ENCODE measurements at places on chromosomes 16 and 17. TPM values are rescaled to one million over a fixed set of nuclear protein-coding genes. Genes with fewer than 3 reads are reported as not detected.
A peak's percentile ranks its signal among the peaks of the same experiment; 100 is the strongest.

Gene CLEC3A
- total RNA-seq: not detected

DNA sequence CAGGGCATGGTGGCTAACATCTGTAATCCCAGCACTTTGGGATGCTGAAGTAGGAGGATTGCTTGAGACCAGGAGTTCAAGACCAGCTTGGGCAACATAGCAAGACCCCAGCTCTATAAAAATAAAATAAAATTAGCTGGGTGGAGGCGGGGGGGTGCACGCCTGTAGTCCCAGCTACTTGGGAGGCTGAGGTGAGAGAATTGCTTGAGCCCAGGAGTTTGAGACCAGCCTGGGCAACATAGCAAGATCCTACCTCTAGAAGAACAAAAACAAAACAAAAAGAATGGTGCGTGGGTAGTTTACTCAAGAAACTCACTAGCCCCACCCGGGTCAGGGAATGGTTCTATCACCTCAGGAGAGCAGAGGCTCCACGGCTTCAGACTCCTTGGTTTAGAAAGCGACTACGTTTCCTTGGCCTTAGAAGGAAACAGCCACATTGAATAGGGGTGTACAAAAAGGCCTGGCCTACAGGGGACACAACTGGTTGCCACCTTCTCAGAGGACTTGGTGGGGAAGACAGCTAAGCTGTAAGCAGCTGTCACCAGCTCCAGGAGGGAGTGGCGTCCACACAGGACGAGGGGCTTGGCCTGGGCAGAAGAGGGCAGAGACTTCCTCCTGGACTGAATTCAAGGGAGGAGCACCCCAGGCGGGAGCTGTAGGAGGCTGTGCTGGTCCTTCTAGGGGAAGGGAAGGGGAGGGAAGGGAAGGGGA lies 716 bp downstream of the TK1 start:
- peaks cover 49% of the 10 kb centered on the region for H3K4me1 ChIP-seq
- H3K4me3 ChIP-seq: peak overlapping the region; percentile 80
- H3K27ac ChIP-seq: peak overlapping the region; percentile 70
- no peaks in the 10 kb centered on the region for H3K27me3 ChIP-seq
- peaks cover 34% of the 10 kb centered on the region for H3K36me3 ChIP-seq

DNA sequence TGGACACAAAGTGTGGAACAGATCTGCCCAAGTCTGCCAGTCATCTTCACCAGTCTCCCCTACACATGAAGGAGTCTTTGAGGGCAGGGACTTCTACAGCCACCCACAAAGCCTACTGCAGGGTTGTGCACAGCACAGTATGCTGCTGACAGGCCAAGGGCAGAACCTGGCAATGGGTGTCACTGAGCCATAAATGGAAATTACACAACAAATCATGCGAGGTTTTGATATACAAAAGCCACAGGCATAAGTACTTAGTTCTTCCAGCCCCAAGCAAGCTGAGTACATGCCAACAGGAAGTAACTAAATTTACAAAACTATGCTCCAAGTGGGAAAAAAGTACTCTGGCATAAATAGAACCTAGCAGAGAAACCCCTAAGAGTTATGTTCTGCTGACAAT lies 7.8 kb upstream of the PSMC3IP start:
- H3K27me3 ChIP-seq: no peaks in the 10 kb centered on the region
- no peak overlapping the region for H3K27ac ChIP-seq
- H3K36me3 ChIP-seq: peaks cover 61% of the 10 kb centered on the region
- H3K4me3 ChIP-seq: no peak overlapping the region

- no peaks in the 10 kb centered on the region for H3K36me3 ChIP-seq
- peaks cover 39% of the 10 kb centered on the region for H3K4me1 ChIP-seq
- peak overlapping the region; percentile 69 for H3K4me3 ChIP-seq
- no peaks in the 10 kb centered on the region for H3K27me3 ChIP-seq
- DNase-seq: peak; percentile 60
These were observed 923 bp downstream of the ANKRD13B start for GRCh38 chr17:29593591-29594518.

Gene KRT9
- not detected for total RNA-seq

DNA sequence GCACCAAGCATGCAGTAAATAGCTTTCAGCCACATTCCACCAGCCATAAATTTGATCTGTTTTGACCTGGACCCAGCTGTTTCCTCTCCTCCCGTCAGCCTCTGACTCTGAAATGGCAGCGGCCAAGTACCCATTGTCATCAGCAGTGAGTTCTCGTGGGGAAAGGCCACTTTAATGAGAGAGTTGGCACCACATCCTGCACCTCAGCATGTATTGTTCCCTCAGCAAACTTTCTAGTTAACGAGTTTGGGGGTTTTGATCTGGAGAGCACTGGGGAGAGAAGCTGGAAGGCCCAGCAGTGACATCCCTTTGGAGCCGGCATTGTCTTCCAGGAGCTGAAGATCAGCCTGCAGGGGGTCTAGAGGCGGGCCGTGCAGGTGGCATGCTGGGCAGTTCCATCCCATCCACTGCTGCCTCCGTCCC lies 84.9 kb downstream of the RPA1 start:
- DNase-seq: no peak
- H3K27me3 ChIP-seq: peaks cover 11% of the 10 kb centered on the region
- H3K4me3 ChIP-seq: no peak overlapping the region
- H3K36me3 ChIP-seq: no peaks in the 10 kb centered on the region
- no peaks in the 10 kb centered on the region for H3K4me1 ChIP-seq
- no peak overlapping the region for H3K27ac ChIP-seq

Gene KRT20
- not detected for total RNA-seq

DNA sequence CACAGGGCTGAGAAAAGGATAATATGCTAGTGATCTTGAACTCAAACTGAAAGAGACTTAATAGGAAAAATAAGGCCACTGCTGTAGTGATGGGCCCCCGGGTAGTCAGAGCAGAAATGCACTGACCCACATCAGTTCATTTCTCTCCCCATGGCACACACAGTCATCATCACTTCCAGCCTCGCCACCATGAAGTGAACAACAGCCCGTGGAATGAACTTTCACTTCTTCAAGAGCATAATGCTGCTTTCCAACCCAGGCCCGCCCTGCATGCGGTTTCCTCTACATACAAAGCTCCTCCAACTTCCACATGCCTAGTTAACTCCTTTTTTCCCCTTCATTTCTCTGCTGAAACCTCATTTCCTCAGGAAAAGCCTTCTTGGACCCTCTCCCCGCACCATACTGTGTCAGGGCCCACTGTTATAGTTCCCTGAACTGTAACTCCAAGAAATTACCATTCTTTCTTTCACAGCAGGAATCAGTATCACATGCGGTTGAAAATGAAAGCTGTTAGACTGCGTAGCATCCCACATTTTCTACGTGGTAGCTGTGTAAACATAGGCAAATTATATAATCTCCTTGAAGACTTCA lies 65.8 kb upstream of the SMIM36 start:
- H3K27me3 ChIP-seq: peaks cover 8% of the 10 kb centered on the region
- no peak overlapping the region for H3K4me3 ChIP-seq
- DNase-seq: peak; percentile 51
- H3K36me3 ChIP-seq: no peaks in the 10 kb centered on the region

Gene HES7
- total RNA-seq: not detected

DNA sequence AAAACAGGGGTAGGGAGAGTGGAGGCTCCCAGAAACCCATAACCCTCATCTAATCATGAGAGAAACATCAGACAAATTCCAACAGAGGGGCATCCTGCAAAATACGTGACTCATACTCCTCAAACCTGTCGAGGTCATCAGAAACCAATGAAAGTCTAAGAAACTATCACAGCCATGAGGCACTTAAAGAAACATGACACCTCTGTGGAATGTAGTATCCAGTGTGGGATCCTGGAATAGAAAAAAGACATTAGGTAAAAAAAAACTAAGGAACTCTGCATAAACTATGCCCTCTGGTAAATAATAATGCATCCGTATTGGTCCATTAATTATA lies 16.4 kb downstream of the CDH5 start:
- no peak overlapping the region for H3K4me3 ChIP-seq
- H3K4me1 ChIP-seq: no peaks in the 10 kb centered on the region
- DNase-seq: no peak
- no peak overlapping the region for H3K27ac ChIP-seq

DNA sequence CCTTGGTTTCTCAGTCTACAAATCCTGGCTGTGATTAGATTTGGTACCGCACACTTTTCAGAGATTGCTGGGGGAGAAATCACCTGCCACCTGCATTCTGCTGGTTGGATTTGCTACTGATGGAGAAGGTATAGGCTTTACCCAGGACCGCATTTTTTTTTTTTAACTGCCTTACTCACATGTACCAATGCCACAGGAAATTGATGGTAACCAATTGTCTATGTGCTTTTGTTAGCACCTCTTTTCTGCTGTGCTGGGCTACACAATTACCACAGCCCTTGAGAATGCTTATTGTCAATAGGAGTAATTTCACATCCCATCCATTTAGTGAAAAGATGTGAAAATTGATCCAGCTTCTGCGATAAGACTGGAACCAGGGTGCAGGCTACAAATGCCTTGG lies 74.4 kb upstream of the TANC2 start:
- H3K4me1 ChIP-seq: peaks cover 11% of the 10 kb centered on the region
- no peak overlapping the region for H3K4me3 ChIP-seq
- no peak for DNase-seq
- H3K27me3 ChIP-seq: peaks cover 10% of the 10 kb centered on the region
- no peak overlapping the region for H3K27ac ChIP-seq

Gene C16orf96
- 0.13 TPM for total RNA-seq

GRCh38 chr17:75403131-75403530 lies 2.3 kb downstream of the GRB2 start:
- H3K27ac ChIP-seq: peak overlapping the region; percentile 78
- H3K36me3 ChIP-seq: peaks cover 17% of the 10 kb centered on the region
- peaks cover 39% of the 10 kb centered on the region for H3K4me1 ChIP-seq
- H3K27me3 ChIP-seq: no peaks in the 10 kb centered on the region
- H3K4me3 ChIP-seq: peak overlapping the region; percentile 77

Gene AATK
- total RNA-seq: 1.1 TPM

DNA sequence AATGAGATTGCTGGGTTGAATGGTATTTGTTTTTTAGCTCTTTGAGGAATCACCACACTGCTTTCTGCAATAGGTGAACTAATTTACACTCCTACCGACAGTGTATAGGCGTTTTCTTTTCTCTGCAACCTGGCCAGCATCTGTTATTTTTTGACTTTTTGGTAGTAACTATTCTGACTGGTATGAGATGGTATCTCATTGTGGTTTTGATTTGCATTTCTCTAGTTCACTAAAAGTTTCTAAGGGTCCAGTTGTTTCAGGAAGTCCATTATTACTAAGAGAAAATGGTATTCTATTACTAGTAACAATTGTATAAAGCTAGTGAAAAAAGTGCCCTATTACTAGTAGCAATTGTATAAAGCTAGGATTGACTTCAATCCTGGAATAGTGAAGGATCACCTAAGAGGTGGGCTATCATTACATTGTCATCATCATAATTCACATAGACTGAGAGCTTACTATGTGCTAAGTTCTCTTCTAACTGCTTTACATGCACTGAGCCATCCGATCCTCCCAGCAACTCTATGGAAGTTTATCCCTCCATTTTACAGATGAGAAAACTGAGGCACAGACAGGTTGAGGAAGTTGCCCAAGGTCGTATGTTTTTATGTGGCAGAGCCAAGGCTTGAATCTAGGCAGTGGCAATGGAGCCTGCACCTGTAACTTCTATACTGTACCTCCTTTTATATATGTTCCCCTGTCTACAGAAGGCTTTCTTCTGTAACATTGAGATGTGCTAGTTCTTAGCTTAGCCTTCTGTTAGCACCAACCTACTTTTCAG lies 13.4 kb upstream of the SMIM36 start:
- no peaks in the 10 kb centered on the region for H3K4me1 ChIP-seq
- peaks cover 9% of the 10 kb centered on the region for H3K27me3 ChIP-seq
- H3K4me3 ChIP-seq: no peak overlapping the region

- DNase-seq: no peak
- H3K27ac ChIP-seq: no peak overlapping the region
- no peaks in the 10 kb centered on the region for H3K36me3 ChIP-seq
These were observed 10.1 kb upstream of the KREMEN2 start for GRCh38 chr16:2953706-2954627.

DNA sequence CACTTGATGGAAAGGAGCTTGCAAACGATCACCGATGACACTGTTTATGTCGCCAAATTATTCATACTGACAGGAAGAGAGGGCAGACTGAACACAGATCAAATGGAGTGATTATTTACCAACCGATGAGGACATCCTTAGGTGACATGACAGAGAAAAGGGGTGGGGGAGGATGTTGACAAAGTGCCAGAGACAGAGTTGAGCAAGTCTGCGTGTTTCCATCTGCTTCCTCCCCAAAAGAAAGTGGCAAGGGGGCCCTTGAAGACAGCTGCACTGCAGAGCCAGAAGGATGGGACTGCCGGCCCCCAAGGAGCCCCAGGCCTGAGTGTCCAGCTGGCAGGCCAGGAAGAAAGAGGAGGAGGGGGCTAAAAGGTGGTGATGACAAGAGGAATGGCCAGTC lies 191.0 kb upstream of the RPL38 start:
- peaks cover 24% of the 10 kb centered on the region for H3K27me3 ChIP-seq
- no peak overlapping the region for H3K4me3 ChIP-seq
- peak overlapping the region; percentile 35 for H3K27ac ChIP-seq

DNA sequence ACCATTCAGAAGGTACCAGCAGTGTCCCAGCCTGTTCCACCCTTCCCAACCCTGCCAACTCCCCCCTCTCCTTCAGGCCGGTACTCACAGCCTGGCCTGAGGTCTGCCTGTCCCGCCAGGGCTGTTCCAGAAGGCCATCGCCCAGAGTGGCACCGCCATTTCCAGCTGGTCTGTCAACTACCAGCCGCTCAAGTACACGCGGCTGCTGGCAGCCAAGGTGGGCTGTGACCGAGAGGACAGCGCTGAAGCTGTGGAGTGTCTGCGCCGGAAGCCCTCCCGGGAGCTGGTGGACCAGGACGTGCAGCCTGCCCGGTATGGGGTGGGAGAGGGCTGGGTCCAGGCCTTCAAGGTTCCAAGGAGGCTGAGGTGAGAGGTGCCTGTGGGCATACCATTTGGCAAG lies 5.3 kb upstream of the SPEM1 start:
- H3K36me3 ChIP-seq: no peaks in the 10 kb centered on the region
- no peaks in the 10 kb centered on the region for H3K27me3 ChIP-seq

DNA sequence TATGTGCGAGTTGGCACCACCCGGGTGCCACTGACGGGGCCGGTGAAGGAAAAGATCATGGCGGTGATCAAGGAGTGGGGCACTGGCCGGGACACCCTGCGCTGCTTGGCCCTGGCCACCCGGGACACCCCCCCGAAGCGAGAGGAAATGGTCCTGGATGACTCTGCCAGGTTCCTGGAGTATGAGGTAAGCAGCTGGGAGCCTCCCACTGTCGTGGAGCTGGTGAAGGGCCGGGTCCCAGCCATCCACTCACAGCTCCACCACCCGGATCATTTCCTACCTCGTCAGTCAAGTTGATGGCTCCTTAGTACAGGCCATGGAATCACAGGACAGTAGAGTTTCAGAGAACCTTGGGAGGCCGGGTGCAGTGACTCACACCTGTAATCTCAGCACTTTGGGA lies 20.0 kb downstream of the ATP2A1 start:
- H3K4me3 ChIP-seq: no peak overlapping the region
- no peaks in the 10 kb centered on the region for H3K27me3 ChIP-seq
- H3K36me3 ChIP-seq: no peaks in the 10 kb centered on the region
- no peak overlapping the region for H3K27ac ChIP-seq
- DNase-seq: no peak
- peaks cover 9% of the 10 kb centered on the region for H3K4me1 ChIP-seq

DNA sequence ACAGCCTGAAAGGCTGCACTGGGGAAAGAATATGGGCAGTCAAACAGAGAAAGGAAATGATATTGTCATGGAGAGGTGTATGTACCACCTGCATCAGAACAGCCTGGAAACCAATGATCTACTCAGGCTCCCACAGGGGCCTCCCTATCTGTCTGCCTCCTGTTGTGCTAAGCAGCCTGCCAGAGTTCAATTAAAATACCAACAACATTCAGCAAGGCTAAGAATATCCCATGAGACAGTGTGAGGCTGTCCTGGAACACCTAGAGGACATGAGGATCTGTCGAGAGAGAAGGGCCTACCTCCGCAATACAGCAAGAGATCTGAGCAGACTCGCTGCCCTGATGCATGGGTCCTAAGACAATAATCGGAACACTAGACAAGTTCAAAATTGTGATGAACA lies 8.4 kb downstream of the FXR2 start:
- no peaks in the 10 kb centered on the region for H3K27me3 ChIP-seq
- H3K4me3 ChIP-seq: no peak overlapping the region
- no peaks in the 10 kb centered on the region for H3K4me1 ChIP-seq
- no peak for DNase-seq

Gene NSRP1
- total RNA-seq: 21.3 TPM

Data from activated CD8-positive, alpha-beta T cell treated with anti-CD3 and anti-CD28 coated beads, Interleukin-2, amount 10 ng/mL, durations not matched to agents 7 days and 5 days (primary cell).